ENCODE measurements at places on chromosomes 6 and 20. TPM values are rescaled to one million over a fixed set of nuclear protein-coding genes. Genes with fewer than 3 reads are reported as not detected.

COL20A1 gene
- total RNA-seq, result not detected

RHAG gene
- not detected for total RNA-seq

C6orf47 gene
- total RNA-seq, result 22.9 TPM

IL20RA gene
- total RNA-seq, result 1.1 TPM

DNA sequence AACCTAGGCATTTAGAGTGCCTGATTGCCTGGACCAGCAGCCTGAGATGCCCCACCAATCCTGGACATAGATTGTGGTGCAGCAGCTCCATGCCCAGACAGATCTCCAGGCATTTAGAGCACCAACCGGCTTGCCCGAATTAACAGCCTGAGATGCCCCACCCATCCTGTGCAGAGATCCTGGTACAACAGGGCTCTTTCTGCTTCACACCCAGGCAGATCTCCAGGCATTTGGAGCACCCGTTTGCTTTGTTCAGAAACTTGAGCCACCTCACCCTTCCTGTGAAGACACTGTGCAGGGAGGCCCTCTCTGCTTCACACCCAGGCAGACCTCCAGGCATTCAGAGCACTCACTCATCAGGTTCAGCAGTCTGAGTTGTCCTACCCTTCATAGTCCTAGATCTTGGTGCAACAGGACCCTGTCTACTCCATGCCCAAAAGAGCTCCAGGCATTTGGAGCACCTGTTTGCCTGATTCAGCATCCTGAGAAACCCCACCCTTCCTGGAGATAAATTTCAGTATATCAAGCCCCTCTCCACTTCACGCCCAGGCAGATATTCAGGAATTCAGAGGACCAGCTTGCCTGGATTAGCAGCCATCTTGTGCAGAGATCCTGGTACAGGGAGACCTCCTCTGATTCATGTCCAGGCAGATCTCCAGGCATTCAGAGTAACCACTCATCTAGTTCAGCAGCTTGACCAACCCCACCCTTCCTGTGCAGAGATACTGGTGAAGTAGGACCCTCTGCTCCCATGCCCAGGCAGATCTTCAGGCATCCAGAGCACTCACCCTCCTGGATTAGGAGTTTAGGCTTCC, 189.2 kb upstream of the FERMT1 start:
- no peak for DNase-seq

DNA sequence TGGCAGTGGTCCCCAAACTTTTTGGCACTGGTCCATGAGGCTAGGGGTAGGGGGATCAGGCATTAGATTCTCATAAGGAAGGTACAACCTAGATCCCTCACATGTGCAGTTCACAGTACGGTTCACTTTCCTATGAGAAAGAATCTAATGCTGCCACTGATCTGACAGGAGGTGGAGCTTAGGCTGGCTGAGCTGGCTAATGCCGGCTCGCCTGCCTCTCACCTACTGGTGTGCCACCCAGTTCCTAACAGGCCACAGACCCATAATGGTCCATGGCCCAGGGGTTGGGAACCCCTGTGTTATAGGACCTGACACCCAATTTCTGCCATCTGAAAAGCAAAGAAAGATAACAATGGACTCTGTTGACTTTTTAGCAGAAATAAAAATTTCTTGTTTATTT, 199.6 kb downstream of the GMPR start:
- no peak for DNase-seq

DNA sequence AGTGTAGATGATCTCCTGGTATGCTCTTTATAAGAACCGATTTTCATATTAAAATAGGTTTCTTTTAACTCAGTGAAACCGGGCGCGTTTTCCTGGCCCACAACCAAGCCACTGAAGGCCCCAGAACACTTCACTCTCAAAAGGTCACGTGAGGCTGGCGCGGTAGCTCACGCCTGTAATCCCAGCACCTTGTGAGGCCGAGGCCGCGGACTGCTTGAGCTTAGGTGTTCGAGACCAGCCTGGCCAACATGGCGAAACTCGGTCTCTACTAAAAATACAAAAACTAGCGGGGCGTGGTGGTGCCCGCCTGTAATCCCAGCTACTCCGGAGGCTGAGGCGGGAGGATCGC, 402 bp upstream of the TAF8 start:
- no peak for DNase-seq

GRCh38 chr6:284486-284885, 7.8 kb upstream of the DUSP22 start:
- DNase-seq, result no peak

GRCh38 chr6:169251371-169251802, 2.3 kb downstream of the THBS2 start:
- no peak for DNase-seq

DNA sequence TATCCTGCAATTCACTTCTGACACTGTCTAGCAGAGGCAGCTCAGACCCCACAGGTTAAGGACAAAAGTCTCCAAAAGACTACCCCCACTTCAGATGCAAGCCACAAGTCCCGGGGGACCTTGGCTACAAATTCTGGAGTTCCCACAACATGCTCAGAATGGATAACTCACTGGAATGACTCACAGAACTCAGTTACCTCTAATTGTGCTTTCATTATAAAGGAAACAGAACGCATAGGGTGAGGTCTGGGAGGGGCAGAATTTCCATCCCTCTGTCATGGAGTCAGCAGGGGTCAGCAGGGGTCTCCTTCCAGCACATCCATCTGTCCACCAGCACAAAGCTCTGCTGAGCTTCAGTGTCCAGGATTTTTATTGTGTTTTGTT, 184.2 kb downstream of the CDH4 start:
- no peak for DNase-seq

DNA sequence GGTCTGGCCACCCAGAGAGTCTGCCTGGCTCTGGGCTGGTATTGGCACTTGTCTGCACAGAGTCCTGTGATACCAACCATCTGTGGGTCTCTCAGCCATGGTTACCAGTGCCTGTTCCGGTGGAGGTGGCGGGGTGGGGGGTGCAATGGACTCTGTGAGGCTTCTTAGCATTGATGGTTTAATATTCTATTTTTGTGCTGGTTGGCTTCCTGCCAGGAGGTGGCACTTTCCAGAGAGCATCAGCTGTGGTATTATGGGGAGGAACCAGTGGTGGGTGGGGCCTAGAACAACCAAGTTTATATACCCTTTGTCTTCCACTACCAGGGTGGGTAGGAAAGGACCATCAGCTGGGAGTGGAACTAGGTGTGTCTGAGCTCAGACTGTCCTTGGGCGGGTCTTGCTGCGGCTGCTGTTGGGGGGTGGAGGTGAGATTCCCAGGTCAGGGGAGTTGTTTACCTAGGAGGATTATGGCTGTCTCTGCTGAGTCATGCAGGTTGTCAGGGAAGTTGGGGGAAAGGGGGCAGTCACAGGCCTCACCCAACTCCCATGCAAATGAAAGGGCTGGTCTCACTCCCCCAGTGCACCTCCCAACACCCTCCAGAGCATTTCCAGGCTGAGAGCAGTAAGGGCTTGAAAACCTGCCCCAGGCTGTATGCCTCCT, 117.5 kb downstream of the FLRT3 start:
- no peak for DNase-seq

GRCh38 chr20:2509468-2509781, 710 bp upstream of the ZNF343 start:
- DNase-seq, result no peak

DNA sequence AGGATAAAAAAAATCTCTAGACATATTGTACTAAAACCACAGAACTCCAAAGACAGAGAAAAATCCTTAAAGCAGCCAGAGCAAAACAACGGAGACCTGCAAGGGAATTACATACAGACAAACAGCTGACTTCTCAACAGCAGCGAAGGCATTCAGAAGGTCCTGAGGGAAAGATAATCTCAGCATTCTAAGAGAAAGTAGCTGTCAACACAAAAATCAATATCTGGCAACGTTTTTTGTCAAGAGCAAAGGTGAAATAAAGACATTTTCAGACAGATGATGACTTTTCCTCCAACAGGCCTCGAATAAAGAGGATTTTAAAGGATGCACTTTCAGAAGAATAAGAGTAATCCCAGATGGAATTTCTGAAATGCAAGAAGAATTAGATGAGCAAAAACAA, 6.1 kb upstream of the SCGN start:
- DNase-seq, result no peak

- no peak for DNase-seq
These were observed 662.8 kb downstream of the TBC1D32 start for GRCh38 chr6:120671519-120671918.

DNA sequence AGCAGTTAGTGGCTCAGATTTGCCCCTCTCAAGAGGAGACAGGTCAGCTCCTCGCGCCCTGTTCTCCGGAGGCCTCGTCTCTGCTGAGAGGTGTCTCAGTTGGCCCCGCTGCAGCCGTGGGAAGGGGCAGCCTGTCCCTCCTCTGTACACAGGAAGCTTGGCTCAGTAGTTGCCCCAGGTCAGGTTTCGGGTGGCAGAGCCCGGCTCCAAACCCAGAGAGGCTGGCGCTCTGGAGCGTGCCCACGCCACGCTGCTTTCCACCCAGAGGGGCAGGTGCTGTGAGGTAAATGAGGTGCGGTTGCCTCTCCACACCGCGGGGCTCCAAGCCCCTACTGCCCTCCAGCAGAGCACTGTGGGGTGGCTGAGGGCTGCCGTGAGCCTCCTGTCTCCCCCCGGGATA, 16.0 kb downstream of the DYNLT1 start:
- DNase-seq, result no peak

- no peak for DNase-seq
These were observed 66.5 kb downstream of the ELOVL5 start for GRCh38 chr6:53282234-53282633.

DNA sequence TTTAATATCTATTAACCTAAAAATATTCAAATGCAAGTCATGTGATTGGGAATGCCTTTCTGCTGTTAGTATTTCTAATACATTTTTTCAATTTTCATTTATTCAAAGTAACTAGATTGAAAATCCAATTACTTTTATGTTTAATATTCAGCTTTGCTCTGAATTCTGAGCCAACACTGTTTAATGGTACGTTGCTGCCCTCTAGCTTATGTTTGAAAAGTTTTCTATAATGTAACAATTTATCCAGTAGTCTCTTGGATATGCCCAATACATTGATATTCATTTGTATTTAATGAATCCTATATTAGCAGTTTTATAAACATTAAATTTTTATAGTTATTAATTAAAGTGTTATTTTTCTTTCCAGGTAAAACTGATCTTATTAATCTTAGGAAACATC, 47.4 kb downstream of the LGSN start:
- DNase-seq, result peak; percentile 29

DNA sequence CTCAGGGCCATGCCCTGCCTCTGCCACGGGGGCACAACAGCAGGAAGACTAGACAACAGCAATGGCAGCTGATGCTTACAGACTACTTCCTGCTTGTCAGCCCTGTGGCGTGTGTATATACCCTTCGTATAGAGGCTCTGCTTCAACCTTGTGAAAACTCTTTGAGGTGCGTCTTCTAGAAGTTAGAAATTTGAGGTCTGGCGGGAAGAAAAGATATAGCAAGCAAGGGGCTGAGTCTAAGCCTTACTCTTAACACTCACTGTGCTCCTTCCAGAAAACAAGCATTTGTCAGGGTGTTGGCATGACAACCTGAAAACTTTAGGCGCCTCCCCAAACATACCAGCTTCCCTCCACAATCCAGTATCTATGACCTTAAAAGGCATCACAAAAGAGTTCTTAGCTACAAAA, 33.3 kb downstream of the JPH2 start:
- no peak for DNase-seq

DNA sequence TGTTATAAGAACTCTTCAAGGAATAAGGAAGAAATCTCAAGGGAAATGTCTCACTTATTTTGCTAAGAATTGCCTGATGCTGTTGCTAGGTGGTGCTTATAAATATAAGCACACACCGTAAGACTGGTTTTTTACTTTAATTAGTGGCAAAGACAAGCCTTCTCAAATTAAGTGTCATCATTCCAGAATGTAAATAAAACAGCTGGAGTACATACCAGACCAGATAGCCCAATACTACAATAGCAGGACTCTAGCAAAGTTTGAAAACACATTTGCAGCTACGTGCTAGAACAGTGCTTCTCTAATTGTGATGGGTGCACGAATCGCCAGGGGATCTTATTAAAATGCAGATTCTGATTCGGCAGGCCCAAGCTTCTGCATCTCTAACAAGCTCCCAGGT, 6.8 kb downstream of the CNKSR3 start:
- DNase-seq, result no peak

- peak; percentile 90 for DNase-seq
These were observed 22.1 kb downstream of the NUDT3 start for GRCh38 chr6:34370361-34370760.

GRCh38 chr6:157800420-157801237, 22.4 kb upstream of the SNX9 start:
- DNase-seq, result no peak

DNA sequence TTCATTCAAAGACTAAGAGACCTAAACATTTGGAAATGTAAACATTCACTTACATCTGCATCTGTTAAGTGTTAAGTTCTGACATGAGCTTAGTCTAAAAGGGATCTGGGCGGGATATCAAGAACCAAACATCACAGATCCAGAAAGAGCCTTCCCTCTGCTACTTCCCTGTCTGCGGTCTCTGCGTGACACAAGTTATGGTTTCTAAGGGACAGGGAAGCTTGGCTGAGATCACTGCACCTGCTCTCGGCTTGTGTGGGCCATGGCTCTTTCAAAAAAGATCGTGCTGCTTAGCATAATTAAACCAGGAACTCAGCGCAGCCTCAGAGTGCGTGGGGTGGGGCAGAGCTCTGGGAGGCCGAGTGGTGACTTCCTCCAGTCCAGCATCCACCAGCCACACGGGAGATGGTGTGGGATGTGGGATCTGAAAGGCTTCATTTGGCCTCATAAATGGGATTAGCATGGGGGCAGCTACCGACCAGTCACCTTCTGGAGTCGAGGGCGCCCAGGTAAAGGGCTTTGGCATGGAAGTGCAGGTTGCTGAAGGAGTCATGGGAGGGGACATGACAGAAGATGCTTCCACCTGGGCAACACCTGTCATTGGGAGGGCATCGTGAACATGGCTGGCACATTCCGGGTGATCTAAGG, 16.7 kb upstream of the RAMACL start:
- no peak for DNase-seq

GRCh38 chr6:129609635-129610034, 100.3 kb downstream of the ARHGAP18 start:
- DNase-seq, result no peak

Measured in dermis microvascular lymphatic vessel endothelial cell (primary cell).